ENCODE measurements at places on chromosomes 5 and 9.
A peak's percentile ranks its signal among the peaks of the same experiment; 100 is the strongest.

- peak; percentile 2 for DNase-seq
Measured at GRCh38 chr9:109010746-109011145, 2.6 kb downstream of the CTNNAL1 start.

DNA sequence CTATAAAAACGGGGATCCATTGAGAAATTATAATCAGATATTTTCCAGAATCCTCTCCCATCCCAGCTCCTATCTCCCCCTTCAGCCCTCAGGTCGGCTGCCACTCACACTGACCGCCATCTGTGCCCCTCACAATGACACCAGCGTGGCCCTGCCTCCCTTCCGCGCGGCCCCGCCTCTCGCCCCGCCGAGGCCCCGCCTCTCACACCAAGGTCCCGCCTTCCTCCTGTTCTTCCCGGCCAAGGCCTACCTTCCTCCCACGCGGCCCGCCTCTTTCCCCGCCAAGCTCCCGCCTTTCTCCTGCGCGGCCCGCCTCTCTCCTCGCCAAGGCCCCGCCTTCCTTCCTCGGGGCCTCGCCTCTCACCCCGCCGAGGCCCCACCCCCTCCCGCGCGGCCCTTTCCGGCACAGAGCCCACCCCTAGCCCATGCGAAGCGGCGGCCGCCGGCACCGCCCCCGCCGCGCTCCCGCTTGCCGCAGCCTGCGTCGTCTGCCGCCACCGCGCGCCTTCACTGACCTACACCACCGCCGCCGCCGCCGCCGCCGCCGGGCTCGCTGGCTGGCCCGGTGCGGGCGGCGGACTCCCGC is at the start of gene DNAJC21:
TSS of gene DNAJC21 (plus strand) at position 426 of the 586 bp plus-strand sequence. CDS start 261 bp downstream, outside the sequence.
- DNase-seq, result peak; percentile 99

DNA sequence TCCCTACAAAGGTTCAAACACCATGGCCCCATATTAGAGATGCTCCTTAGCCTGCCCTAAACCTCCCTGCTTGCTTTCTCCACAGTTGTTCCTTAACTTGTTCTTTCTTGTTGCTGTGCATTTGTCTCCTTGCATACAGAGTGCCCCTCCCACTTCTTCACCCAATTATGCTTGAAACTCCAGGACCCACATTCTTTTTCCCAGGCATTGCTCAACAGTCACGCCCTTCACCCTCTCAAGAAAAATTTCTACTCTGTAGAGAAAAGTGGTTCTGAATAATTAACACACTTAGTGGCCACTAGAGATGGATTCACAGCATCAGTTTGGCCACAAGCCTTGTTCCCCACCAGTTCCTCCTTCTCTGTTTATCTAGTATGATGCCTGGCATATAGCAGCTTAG is 57.7 kb downstream of the NREP start:
- no peak for DNase-seq

- DNase-seq, result peak; percentile 21
Measured at GRCh38 chr9:14907360-14907685, 2.9 kb downstream of the FREM1 start.

DNA sequence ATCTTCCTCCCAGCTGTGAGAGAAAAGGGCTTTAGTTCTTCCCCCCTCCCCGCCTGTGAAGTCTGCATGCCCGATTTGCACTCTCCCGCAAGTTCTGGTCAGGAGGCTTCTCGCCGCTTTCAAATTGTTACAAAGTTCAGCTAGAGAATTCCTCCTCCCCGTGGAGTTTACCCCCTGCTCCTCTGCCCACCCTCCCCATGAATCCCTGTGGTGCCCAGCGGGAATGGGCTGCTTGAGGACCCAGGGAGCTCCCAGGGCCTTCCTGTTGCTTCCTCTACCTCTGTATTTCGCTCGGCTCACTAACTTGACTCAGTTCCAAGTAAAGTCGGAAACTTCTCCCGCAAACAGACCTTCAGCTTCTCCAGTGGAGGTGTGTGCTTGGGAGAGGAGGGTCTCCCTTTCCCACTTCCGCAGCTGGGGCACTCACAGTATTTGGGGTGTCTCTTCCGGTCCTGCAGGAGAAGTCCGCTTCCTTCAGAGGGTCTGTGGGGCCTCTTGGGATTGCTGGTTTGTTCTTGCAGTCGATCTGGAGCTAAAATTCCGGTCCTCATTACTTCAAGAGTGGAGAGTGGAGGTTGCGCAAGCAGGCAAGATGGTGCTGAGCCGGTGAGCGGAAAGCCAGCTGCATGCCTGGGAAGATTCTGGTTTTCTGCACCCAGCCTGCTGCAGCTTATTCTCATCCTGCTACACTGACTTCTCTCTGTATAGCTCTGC is 97.8 kb downstream of the ADAMTS12 start:
- DNase-seq, result no peak

- no peak for DNase-seq
Measured at GRCh38 chr9:92781899-92782298, 17.3 kb upstream of the BICD2 start.

DNA sequence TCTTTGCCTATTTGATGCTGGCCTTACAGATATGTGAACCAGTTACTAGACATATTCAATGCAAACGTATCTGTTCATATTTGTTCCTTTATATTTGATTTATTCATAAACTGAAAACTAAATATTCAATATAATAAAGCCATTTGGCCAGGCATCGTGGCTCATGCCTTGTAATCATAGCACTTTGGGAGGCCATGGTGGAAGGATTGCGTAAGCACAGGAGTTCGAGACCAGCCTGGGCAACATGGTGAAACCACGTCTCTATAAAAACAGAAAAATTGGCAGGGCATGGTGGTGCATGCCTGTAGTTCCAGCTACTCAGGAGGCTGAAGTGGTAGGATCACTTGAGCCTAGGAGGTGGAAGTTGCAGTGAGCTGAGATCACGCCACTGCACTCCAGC is 49.2 kb upstream of the CTNNAL1 start:
- no peak for DNase-seq

GRCh38 chr5:158434749-158435148 is 575.8 kb upstream of the CLINT1 start:
- no peak for DNase-seq

DNA sequence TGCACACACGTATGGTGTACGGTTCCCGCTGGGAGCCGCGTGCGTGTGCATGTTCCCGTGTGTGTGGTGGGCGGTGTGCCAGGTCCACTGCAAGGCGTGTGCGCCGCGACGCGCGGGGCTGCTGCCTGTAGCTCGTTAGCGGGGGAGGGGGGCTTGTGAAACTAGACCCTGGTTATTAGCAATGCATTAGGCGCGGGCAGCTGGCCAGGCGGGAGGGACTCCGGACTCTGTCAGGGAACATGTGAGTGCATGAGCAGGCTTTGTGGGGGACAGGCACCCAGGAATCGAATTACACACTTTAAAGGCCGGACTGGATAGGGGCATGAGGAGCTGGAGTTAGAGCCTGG is 32.2 kb upstream of the ENHO start:
- DNase-seq, result no peak

- DNase-seq, result no peak
Measured at GRCh38 chr9:107242073-107243030, 40.7 kb upstream of the RAD23B start.

DNA sequence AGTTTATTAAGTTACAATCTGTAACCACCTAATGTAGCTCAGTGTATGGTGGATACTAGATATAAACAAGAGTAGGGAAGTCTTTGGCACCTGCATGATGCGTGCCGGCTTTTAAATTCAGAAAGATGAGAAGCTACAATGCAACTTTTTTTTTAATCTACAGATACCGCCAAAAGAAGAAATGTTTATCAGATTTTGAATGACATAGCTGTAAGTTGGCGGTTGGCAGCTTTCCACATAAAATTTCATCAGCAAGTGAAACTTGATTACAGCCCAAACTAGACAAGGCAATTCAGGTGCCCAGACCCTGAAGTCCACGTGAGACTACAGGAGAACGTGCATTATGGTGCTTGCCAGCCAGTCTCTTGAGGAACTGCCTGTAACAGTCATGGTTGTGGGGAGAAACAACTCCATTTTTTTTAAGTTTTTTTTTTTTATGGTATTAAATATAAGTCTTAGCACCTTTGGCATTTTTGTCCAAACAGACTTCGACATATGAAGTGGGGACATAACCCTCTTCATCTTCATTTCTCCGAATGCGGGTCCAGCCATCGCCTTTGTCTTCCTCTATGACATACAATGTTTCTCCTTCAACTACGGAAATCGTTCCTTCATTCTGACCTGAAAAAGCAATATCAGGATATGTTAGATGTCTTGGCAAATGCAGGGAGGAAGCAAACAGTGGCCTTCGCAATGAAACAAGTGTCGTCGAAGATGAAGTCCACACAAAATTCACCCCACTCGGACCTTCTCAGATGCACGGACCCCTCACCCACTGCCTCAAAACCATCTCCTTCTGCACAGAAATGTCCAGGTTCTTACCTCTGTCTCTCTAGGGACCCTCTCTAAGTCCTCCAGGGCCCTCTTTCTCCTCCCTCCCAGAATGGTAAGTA is 60.4 kb downstream of the USP20 start:
- no peak for DNase-seq

DNA sequence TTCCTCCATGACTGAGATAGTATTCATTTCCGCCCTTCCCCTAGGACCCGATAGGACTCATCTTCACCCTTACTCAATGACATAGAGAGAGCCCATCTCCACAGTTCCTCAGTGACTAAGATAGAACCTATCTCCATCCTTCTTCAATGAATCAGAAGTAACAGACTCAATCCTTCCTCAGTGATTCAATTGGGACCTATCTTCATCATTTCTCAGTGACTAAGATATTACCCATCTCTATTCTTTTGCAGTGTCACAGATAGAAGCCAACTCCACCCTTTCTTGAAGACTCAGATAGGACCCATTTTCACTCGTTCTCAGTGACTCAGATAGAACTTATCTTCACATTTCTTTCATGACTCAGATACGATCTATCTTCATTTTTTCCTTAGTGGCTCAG is 164.6 kb downstream of the FBXO4 start:
- DNase-seq, result no peak

- no peak for DNase-seq
Measured at GRCh38 chr9:18969128-18969527, 63.9 kb downstream of the SAXO1 start.

DNA sequence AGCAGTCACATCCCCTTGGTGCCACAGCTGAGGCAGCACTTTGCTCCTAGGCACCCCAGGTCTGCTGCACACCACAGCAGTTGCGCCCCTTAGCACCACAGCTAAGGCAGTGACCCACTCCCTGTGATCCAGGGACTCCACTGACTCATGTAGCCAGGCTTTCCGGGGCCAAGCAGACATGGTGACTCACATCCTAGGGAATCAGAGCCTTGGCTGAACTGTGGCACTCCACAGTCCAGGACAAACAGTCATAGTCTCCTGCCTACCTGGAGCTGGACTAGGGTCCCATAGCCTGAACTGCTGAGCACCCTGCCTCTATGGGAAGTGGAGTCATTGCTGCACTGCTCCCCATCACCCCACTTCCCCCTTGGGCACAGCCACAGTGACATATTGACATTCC is 338.7 kb downstream of the NPR3 start:
- no peak for DNase-seq

- peak; percentile 42 for DNase-seq
Measured at GRCh38 chr9:10366171-10366779, 246.5 kb downstream of the PTPRD start.

- no peak for DNase-seq
Measured at GRCh38 chr5:115428676-115429075, 115.9 kb downstream of the FEM1C start.

- DNase-seq, result peak; percentile 39
Measured at GRCh38 chr5:112174959-112175594, 244.0 kb downstream of the EPB41L4A start.

- DNase-seq, result peak; percentile 94
Measured at GRCh38 chr5:125484742-125485641, 738.6 kb upstream of the ZNF608 start.

GRCh38 chr5:124951661-124952060 is 205.2 kb upstream of the ZNF608 start:
- DNase-seq, result no peak

DNA sequence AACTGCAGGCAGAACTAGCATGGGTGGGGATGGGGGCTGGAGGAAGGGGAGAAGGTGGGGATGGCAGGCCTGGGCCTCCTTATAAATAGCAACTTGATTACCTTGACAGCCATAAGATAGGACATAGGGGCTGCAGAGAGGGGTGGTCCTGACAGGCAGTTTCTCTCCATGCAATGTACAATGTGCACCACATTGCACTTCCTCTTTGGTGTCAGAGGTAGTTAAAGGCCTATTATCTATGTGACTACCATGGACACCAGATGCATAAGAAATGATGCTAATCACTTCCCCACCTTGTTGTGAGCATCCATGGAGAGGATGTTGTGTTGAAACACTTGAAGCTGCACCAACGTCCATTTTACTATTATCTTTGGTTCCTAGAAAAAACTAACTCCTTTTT is 20.2 kb upstream of the SUB1 start:
- no peak for DNase-seq

DNA sequence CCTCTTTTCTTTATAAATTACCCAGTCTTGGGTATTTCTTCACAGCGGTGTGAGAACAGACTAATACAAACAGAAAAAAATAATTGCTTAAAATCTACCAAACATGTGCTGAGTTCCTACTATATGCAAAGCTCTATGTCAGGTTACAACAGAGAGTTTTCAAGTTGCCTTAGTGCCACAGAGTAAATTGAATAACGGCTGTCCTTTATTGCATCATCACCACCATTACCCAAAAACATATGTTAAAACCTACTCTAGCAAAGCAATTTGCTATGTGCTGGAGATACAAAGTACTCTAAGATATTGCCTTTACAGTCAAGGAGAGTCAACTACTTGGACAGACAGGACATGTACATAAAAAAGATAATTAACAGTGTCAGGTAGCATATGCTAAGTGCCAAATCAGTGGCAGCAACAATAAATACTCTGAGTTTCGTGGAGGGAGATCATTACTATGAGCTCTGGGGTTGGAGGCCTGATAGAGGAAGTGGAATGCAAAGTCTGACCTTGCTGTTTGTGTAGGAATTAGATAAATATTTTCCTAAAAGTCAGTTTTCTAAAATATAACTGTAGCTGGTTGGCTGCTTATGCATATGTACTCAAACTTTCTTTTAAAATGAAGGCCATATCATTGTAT is 1058.7 kb upstream of the WWC1 start:
- DNase-seq, result no peak

GRCh38 chr9:17706347-17706746 is 127.5 kb downstream of the SH3GL2 start:
- DNase-seq, result no peak

GRCh38 chr9:71162126-71162525 is 40.7 kb upstream of the TRPM3 start:
- no peak for DNase-seq

GRCh38 chr9:106019702-106020101 is 325.4 kb downstream of the TMEM38B start:
- no peak for DNase-seq

DNA sequence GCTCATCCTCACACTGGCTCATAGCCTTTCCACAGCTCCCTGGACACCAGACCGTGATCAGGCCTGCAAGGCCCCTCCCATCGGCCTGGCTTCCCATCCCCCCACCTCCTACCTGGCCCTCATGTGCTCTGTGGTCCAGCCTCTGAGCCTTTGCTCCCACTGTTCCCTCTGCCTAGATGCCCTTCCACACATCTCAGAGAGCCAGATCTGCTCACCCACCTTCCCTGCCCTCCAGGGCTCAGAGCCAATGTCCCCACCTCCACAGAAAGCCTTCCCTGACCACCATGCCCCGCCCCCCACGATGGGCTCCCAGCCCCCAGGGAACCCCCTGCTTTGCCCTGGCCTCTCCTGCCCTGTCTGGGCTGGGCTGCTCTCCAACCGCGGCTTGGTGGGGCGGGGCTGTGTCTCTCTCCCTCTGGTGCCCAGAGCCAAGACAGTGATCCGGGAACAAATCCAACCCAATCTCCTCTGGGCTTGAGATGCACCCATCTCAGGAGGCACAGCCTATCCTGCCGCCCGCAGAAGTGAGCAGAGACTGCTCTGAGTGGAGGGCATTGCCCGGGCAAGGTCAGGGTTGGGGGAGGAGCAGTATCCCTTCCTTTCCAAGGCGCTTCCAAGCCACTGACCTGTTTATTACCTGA is 1.6 kb downstream of the NINJ1 start:
- no peak for DNase-seq

- peak; percentile 9 for DNase-seq
Measured at GRCh38 chr5:135155616-135156214, 121.7 kb upstream of the PITX1 start.

Measured in NCI-H774 (cell line).